NCI-H345 (cell line): ENCODE measurements at places on chromosomes 3 and 15.

GRCh38 chr3:106805625-106806024, 571.6 kb upstream of the CCDC54 start:
- no peak for DNase-seq

- DNase-seq = no peak
These were observed 98.7 kb downstream of the UBE2E2 start for GRCh38 chr3:23301819-23302218.

DNA sequence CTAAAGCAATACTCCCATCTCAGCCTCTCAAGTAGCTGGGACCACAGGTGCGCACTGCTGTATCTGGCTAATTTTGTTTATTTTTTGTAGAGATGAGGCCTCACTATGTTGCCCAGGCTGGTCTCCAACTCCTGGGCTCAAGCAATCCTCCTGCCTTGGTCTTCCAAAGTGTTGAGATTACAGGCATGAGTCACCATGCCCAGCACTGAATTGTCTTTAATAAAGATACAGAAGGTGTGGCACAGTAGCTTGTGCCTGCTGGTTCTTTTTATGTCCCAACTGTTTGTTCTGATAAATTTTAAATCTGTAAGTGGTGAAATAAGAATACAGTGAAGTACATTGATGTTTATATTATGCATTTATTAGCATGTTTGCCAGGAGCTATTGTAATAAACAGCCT, 20.6 kb upstream of the TRAK1 start:
- DNase-seq = no peak

- DNase-seq = no peak
These were observed 25.5 kb downstream of the RARB start for GRCh38 chr3:25453619-25454004.

DNA sequence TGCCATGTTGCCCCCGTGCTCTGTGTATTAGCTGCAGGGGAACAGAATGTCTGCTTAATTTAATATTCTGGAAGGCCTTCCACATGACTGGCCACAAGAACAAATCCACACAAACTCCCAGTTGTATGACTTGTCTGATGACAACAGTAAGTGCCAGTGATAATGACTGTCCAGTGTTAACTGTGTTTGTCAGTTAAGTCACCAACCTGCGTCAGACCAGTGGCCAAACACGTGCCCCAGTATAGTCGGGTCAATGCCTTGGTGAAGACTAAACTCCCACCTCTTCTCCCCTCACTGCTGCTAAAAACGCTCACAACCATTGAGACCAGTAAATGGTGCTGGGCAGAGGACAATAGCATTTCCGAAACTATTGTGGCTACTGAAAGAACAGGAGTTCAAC, 9.8 kb upstream of the ATP13A5 start:
- DNase-seq = no peak

- DNase-seq = peak; percentile 16
These were observed 11.8 kb downstream of the KLF13 start for GRCh38 chr15:31338318-31338878.

DNA sequence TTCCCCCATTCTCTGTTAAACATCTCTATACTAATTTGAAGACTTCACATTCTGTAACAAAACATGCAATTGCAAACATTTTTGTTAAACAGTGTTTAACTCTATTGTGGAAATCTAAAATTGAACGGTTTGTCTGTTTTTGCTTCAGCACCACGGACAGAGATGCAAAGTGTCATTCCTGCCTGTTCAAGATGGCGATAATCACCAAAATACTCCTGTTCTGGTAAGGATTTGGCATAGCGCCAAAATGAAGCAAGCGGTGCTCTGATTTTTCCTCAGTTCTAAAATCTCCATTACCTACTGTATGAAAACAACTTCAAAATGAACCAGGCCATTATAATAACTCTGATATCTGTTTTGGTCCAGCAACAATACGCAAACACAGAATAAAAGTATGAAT, 129.7 kb upstream of the TUSC7 start:
- no peak for DNase-seq

- DNase-seq = no peak
These were observed 93.2 kb upstream of the RNF7 start for GRCh38 chr3:141644931-141645330.

DNA sequence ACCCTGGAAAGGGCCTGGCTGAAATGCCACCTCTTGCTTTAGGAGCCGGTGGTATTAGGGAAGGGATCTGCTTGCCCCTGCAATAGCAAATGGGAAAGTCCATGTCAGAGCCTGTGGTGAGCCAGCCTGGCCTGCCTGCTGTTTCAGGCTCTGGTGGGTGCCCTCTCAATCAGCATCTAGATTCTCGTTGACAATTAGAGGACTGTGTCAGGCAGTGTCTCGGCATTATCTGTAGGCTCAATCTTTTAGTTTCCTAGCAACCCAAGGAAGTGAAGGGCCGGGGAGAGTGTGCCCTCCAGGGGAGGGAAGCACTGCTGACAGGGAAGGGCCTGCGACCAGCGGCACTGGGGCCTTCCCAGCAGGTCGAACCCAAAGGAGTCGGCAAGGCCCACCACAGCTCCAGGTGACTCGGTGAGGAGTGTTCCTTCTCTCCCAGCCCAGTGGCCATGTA, 42.1 kb downstream of the TLE3 start:
- no peak for DNase-seq

DNA sequence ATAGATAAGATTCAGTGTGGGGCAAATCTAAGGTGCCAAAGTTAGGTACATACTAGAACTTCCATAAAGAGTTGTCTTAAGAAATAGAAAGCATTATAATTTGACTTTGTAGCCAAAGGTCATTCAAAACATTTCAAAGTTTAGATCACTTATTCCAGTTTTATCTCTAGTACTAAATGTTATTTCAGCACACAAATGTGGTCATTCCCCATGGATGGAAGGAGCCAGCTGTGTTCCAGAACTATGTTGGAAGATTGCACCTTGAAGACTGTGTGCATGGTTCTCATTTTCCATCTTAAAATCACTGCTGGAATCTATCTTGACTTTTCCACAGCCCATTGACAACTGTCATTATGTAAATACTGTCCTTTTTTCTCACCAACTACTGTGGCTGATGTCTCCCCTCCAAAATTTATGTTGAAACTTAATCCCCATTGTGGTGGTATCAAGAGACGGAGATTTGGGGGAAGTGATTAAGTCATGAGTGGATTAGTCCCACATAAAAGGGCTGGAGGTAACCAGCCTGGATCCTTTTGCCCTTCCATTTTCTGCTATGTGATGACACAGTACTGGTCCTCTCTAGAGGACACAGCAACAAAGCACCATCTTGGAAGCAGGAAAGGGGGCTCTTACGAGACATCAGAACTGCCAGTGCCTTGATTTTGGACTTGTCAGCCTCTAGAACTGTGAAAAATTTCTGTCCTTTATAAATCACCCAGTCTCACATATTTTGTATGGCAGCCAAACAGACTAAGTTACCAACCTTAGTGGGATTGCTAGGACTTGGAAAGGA, 24.0 kb downstream of the TGFBR2 start:
- DNase-seq = no peak
